Stimulated activated CD4-positive, alpha-beta T cell treated with anti-CD3 and anti-CD28 coated beads, TNF-alpha, amount 100 ng/mL, for 1 hour (primary cell): ENCODE measurements at places on chromosomes 13 and 19.
A peak's percentile ranks its signal among the peaks of the same experiment; 100 is the strongest.

DNA sequence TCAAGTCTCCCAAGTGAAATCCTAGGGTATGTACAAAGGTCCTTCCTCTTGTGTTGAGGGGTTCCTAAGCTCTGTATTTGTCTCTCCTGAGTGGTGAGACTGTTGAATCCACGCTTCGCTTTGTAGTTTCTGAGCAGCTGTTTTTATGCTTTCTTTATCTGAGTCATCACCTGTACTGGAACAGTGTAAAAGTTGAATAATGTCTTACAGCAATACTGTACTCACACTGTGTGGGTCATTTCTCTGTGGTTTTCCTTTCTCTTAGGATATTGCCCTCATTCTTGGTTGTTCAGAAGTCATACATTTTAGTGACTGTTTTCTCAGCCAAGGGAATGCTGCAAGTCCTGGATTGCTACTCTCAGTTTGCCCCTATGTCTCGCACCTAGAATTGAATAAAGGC, 1596.6 kb downstream of the SLITRK5 start:
- DNase-seq = no peak

DNA sequence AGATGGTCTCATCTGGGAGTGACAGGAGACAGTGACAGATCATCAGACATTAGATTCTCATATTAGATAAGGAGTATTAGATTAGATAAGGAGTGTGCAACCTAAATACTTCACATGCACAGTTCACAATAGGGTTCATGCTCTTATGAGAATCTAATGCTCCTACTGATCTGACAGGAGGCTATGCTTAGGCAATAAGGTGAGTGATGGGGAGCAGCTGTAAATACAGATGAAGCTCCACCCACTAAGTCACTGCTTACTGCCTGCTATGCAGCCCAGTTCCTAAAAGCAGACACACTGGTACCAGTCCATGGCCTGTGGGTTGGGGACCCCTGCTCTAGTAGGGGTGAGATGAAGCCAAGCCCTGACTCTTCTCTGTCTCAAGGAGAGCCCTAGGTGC, 10.0 kb upstream of the IGFL3 start:
- DNase-seq = no peak

- no peak for DNase-seq
Observed at GRCh38 chr13:69363360-69363759, 744.3 kb upstream of the ATXN8OS start.

- DNase-seq = no peak
Observed at GRCh38 chr13:95708811-95709500, 32.0 kb downstream of the DNAJC3 start.

GRCh38 chr19:517721-518597, 10.7 kb downstream of the TPGS1 start:
- no peak for DNase-seq

DNA sequence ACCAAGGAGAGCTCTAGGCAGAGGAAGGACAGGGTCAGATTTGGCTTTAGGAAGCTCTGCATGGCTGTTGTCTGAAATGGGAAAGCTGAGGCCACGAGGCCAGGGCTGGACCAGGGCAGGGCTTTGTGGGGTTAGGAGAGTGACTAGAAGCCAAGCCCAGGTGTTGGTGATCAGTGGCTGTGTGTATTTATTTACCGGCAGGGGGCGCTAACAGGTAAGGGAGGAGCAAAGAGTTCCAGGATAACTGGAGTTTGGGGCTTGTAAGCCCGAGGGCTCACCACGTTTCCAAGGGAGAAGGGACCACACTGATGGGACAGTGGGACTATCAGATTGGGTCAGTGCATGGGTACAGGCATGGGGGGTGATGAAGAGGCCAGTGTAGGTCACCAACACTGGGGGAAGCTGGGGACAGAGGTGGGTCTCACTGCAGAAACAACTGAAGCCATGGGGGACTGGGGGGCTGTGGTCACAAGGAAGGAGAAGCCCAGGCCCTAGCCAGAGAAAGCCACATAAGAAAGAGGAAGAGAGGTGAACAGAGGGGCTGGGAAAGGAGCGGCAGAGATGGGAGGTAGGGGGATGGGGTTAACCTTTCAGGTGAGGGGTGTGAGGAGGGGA, 3.9 kb downstream of the TMEM147 start:
- DNase-seq = peak; percentile 25

DNA sequence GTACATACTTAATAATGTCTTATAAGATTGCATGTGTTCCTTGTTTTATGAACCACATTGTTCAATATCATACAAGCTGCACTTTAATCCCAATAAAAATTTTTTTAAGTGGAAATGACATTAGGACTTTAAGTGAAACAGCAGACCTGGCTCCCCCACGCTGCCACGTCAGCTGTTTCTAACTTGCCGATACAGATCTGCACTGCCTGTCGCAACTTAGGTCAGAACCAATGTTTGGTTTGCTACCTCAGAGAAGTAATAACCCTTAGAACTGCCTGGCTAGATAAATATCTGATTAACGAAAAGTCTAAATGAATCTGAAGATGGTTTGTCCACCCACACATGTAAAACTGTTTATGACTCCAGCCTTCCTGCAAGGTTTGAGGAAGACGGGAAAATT, 327.5 kb upstream of the DACH1 start:
- DNase-seq = no peak

- no peak for DNase-seq
Observed at GRCh38 chr19:14476673-14477401, 1.7 kb upstream of the PTGER1 start.

DNA sequence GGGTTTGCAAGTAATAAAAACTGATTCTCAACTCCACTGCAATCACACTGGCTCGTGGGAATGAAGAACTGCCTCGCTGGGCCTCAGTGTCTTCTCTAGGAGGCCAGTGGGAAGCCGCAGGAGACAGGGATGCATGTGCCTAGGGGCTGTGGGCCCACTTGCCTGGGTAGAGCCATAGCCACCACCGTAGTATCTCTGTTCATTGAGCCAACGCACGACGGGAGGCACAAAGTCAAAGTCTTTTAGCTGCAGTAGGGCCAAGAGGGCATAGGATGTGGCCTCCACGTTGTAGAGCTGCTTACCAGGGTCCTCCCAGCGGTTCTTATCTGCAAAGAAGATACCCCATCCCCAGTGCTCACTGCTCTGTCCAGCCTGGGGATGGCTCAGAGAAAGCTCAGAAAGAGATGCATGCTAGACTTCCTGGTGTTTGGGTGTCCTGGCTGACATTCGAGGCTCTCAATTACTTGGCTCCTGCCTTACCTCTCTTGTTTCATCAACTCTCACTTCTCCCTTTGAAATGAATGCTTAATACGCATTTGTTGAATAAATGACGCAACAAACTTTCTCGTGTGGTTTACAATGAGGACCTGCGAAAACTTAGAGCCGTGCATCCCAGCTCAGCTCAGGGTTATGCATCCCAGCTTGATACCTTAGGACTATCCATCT, 16.1 kb upstream of the TNFSF14 start:
- no peak for DNase-seq

DNA sequence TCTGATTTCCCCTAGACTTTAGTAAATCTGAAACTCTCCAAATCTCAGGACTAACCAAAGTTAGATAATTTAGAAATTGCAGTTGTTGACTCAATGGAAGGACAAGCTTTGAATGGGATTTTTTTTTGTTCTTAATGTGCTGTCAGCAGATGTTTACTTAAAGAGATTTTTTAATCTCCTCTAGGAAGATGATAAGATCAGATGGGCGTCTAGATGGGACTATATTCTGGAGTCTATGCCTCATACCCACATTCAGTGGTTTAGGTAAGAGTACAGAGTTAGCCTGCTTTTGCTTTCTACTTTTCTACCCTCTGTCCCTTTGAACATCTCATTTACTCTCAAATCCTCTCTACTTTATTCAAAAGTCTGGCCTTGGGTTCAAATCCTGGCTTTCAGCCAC, 39.3 kb downstream of the TM9SF2 start:
- no peak for DNase-seq

- no peak for DNase-seq
Observed at GRCh38 chr13:45339867-45340266, 1.1 kb downstream of the TPT1 start.

DNA sequence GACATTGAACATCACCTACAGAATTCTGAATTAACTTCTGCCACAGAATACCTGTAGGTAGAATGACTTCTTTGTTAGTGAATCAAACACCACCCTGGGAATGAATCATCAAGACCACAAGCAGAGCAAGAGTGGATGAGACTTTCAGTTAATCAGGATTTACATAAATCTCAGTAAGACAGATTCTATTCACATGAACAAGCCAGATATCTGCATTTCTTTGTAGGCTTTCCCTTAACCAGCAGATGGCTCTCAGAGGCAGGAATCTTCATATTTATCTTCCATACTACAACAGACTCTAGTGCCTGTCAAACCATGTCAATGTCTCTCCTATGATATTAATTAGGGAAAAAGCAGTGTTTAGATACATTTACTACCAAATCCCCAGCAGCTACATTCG, 412.1 kb downstream of the KLF12 start:
- DNase-seq = no peak

GRCh38 chr13:105338006-105338405, 1197.5 kb downstream of the EFNB2 start:
- no peak for DNase-seq

- no peak for DNase-seq
Observed at GRCh38 chr19:50880241-50880640, 7.0 kb downstream of the KLK2 start.

- DNase-seq = no peak
Observed at GRCh38 chr19:2054763-2055162, 3.7 kb upstream of the MKNK2 start.

GRCh38 chr13:21365574-21365973, 93.5 kb downstream of the ZDHHC20 start:
- DNase-seq = no peak

- no peak for DNase-seq
Observed at GRCh38 chr13:76882431-76882830, 3.8 kb downstream of the KCTD12 start.

DNA sequence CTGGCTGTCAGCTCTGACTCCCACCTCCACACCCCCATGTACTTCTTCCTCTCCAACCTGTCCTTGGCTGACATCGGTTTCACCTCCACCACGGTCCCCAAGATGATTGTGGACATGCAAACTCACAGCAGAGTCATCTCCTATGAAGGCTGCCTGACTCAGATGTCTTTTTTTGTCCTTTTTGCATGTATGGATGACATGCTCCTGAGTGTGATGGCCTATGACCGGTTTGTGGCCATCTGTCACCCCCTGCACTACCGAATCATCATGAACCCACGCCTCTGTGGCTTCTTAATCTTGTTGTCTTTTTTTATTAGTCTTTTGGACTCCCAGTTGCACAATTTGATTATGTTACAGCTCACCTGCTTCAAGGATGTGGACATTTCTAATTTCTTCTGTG, 506 bp downstream of the OR7E24 start:
- no peak for DNase-seq

DNA sequence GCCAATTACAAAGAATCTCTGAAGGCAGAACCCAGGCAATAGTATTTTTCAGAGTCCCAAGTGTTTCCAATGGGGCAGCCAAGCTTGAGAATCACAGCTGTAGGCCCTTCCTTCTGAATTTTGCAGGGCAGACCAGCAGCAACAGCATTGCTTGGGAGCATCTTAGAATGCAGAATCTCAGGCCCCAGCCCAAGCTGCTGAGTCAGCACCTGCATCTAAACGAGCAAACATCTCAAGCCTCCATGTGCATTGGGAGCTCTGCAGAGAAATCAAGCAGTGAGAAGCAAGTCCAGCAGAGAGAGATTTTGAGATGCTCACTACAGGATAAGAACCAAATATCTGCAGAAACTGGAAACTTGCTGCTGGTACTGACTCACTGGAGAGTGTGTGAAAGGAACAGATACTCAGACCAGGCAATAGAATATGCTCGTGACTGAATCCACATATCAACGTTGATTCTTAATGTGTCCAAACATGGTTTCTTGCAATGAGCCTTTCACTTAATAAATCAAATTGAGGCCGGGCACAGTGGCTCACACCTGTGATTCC, 81.5 kb upstream of the TNFSF11 start:
- DNase-seq = no peak

DNA sequence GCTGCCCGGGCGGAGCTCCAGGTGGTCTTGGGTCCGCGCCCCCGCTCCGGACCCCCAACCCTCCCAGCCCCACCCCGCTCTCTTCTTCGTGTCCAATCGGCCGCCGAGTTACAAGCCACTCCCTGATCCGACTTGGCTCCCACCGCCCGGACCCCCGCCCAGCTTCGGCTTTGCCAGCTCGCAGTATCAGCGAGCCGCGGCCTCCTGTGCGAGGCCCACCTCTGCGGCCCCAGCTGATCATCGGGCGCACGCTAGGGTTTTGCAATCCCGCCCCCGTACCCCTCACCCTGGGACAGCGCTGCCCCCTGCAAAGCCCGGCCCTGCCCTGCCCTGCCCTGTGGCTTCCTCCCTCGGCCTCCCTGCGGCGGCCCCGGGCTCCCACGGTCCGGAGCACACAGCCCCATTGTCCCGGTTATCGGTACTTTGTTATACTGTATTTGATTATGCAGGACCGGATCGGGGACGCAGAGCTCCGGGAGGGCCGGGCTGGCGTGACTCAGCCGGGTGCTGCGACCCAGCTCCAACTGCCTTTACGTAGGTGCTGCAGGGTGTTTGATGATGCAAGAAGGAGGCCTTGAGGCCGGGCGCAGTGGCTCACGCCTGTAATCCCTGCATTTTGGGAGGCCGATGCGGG, 598 bp upstream of the LPAR2 start:
- no peak for DNase-seq

GRCh38 chr13:79395881-79396280, 10.2 kb downstream of the RBM26 start:
- no peak for DNase-seq

DNA sequence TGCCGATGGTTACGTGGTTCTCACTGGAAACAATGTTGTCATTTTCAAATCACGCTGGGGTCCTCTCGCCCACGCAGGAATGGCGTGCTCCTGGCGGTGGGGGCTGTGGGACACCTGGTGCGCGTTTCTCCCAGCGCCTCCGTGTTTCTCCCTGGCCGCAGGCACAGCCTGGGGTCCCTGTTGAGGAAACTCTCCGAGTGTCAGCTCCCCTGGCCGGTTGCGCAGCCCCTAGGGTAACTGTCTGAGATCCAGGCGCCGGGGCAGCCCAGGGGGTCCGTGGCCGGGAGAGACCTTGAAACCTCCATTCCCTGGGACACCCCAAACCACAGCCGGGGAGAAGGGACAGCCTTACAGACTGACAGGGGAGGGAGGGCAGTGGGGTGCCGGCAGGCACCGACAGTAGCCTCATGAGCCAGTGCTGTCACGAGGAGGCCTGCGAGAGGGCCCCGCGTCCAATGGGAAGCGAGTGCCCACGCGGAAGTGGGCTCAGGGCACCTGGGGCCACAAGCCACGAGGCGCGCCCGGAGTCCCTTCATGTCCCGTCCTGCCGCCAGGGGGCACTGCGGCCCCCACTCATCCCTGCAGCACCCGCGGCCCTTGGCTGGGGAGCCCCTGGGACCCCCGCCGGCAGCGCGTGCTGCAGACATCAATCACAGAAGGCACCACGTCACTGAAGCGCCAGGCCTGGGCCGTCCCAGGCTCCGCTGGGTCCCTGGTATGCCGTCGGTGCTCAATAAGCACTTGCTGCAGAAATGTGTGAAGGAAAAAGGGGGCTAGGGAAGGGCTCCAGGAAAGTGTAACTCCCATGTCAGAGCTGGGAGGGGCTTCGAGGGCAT, 9.5 kb downstream of the ADAMTSL5 start:
- peak; percentile 33 for DNase-seq

GRCh38 chr19:33125929-33126388, 6.0 kb upstream of the WDR88 start:
- no peak for DNase-seq
